ENCODE measurements at places on chromosomes 5 and 9.
A peak's percentile ranks its signal among the peaks of the same experiment; 100 is the strongest.

DNA sequence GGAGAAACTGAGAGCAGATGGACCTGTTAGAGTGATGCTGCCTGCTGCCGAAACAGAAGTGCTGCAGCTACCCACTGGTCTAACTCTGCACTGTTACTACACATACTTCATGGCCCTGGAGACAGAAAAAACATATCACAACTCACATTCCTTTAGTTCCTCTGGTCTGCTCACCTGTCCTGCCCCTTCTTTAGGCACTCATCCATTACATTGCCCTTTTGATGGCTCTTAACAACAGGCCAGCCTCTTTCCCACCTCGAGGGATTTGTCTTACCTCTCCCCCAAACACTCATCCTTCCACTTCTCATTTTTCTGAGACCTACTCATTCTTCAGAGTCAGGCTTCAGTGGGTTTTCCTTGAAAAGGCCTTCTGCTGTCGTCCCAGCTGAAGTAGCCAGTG, 49.2 kb downstream of the KCTD16 start:
- H3K36me3 ChIP-seq, result no peaks in the 10 kb centered on the region
- H3K4me3 ChIP-seq, result no peak overlapping the region
- ATAC-seq, result no peak
- peaks cover 4% of the 10 kb centered on the region for H3K4me1 ChIP-seq
- H3K27me3 ChIP-seq, result peaks cover 9% of the 10 kb centered on the region

DNA sequence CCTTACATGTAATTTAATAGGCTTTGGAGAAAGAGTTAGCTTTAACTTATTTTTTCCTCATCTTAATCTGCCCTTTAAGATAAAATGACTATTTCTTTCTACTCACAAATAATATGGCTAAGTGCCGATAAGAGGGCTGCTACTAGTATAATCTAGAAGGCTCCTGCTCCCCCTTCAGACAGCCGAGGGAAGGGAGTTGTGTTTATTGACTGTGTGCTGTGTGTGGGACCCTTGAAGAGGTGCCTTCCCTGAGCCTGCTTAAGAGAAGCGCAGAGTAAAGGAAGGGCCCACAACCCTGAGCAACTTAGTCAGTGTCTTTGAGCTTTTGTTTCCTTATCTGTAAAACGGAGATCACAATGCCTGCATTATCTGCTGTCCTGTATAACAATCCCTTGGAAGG, 28.1 kb upstream of the CKMT2 start:
- peaks cover 6% of the 10 kb centered on the region for H3K4me1 ChIP-seq
- ATAC-seq, result no peak
- no peaks in the 10 kb centered on the region for H3K27me3 ChIP-seq
- peak overlapping the region; percentile 37 for H3K27ac ChIP-seq

- H3K4me3 ChIP-seq, result no peak overlapping the region
- no peak for ATAC-seq
- no peaks in the 10 kb centered on the region for H3K36me3 ChIP-seq
- no peak overlapping the region for H3K27ac ChIP-seq
Measured at GRCh38 chr9:25700430-25700829, 22.2 kb upstream of the TUSC1 start.

GRCh38 chr9:35487081-35487480, 2.8 kb upstream of the RUSC2 start:
- no peak for ATAC-seq
- peaks cover 8% of the 10 kb centered on the region for H3K4me1 ChIP-seq
- H3K27ac ChIP-seq, result no peak overlapping the region
- peaks cover 15% of the 10 kb centered on the region for H3K27me3 ChIP-seq

DNA sequence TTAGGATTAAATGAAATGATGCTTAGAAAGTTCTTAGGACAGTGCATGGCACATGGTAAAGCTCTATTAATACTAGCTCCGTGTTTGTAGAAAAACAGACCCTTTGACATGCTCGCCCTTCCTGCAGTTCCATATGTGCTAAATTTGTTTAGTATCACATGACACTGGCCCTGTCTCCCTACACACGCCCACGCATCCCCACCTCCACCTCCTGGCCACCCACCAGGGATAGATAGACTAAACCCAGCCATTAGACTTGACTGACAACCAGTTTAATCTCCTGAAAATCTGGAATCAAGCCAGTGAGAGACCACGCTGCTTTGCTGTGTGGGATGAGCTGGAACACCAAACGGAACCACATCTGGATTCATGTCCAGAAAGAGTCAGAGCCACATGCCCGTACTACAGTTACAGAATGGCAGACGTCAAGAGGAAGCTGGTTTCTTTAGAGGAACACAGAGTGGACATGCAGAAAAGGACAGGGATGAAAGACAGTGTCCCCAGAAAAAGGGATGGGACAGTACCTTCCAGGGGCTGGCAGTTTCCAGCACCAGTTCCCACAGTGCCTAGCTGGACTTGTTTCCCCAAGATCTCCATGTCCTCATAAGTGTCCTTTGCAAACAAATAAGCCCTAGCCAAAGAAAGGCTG, 186.1 kb downstream of the PDZD2 start:
- no peak overlapping the region for H3K4me3 ChIP-seq
- H3K27ac ChIP-seq, result no peak overlapping the region
- H3K36me3 ChIP-seq, result no peaks in the 10 kb centered on the region
- no peaks in the 10 kb centered on the region for H3K4me1 ChIP-seq

GRCh38 chr5:129046151-129046550, 48.4 kb upstream of the ISOC1 start:
- H3K4me3 ChIP-seq, result no peak overlapping the region
- no peaks in the 10 kb centered on the region for H3K36me3 ChIP-seq
- H3K27ac ChIP-seq, result no peak overlapping the region
- peaks cover under 1% of the 10 kb centered on the region for H3K27me3 ChIP-seq
- H3K4me1 ChIP-seq, result no peaks in the 10 kb centered on the region

DNA sequence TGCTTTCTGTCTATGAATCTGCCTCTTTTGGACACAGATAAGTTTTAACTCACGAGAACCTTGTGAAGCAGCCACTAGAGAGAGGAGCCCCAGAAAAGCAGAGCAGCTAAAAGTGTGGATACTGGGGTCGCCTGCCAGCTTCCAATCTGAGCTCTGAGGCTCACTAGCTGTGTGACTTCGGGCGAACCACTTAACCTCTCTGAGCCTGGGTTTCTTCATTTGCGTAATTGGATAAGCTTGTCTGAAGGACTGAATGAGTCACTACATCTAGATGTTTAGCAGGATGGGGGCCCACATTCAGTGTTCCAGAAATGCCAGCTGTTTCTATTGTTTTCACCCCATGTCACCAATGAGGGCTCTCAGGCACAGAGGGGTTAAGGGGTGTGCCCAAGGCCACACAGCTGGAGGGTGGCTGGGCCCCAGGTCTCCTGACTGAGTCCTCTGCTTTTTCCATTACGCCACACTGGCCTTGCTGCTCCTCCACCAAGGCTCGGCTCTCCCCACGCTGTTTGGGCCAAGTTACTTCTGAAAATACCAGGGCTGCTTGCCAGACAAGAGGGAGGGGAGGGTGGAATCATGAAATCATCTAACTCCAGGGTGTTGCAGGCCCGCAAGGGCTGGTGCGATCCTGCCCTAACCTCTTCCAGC, 36.2 kb downstream of the SH3PXD2B start:
- ATAC-seq, result no peak
- H3K27me3 ChIP-seq, result peaks cover 12% of the 10 kb centered on the region
- no peaks in the 10 kb centered on the region for H3K36me3 ChIP-seq
- no peak overlapping the region for H3K4me3 ChIP-seq
- H3K27ac ChIP-seq, result no peak overlapping the region

- H3K4me1 ChIP-seq, result no peaks in the 10 kb centered on the region
- no peak overlapping the region for H3K27ac ChIP-seq
- H3K4me3 ChIP-seq, result no peak overlapping the region
- no peak for ATAC-seq
- no peaks in the 10 kb centered on the region for H3K27me3 ChIP-seq
- H3K36me3 ChIP-seq, result no peaks in the 10 kb centered on the region
Measured at GRCh38 chr9:34143116-34143515, 16.6 kb upstream of the DCAF12 start.

- no peaks in the 10 kb centered on the region for H3K27me3 ChIP-seq
- H3K36me3 ChIP-seq, result no peaks in the 10 kb centered on the region
- H3K27ac ChIP-seq, result no peak overlapping the region
- no peak overlapping the region for H3K4me3 ChIP-seq
- H3K4me1 ChIP-seq, result no peaks in the 10 kb centered on the region
- ATAC-seq, result no peak
Measured at GRCh38 chr5:8894031-8894430, 651.8 kb downstream of the SEMA5A start.

- ATAC-seq, result no peak
- H3K4me3 ChIP-seq, result peak overlapping the region; percentile 61
- no peaks in the 10 kb centered on the region for H3K27me3 ChIP-seq
Measured at GRCh38 chr5:132471151-132471907, 19.2 kb downstream of the IRF1 start.

DNA sequence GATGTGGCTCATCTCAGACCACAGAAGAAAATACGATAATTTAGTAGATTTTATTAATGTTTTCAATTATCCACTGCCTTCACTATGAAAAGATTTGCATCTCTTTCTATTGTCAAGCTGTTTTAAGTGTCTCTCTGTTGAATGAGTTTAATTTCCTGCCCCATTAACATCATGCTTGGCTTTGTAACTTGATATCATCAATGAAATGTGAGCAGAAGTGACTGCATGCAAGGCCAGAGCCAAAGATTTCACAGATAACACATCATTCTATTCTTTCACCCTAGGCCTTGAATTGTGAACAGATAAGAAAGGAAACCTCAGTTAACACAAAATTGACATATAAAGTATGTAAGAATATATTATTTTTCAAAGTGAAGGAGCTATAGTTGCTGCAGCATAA, 986.4 kb upstream of the CDH18 start:
- H3K4me3 ChIP-seq, result no peak overlapping the region
- H3K4me1 ChIP-seq, result no peaks in the 10 kb centered on the region
- no peak for ATAC-seq
- H3K27me3 ChIP-seq, result no peaks in the 10 kb centered on the region

DNA sequence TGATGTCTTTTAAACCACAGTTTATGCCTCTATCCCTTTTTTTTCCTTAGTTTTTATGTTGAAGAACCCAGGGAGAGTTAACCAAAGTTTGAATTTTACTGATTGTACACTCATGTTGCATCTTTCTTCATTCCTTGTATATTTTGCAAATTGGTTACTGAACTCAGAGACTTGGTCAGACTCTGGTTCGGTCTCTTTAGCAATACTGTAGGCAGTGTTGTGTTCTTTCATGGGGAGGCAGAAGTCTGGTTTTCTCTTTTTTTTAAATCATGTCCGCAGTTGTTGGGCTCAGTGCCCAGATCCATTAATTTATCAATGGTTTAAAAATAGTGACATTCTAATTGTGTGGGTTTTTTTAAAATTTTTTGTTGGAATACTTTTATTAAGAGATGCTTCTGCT, 23.4 kb downstream of the UBE2R2 start:
- peaks cover 21% of the 10 kb centered on the region for H3K4me1 ChIP-seq
- H3K27ac ChIP-seq, result peak overlapping the region; percentile 48
- peaks cover 62% of the 10 kb centered on the region for H3K36me3 ChIP-seq
- H3K4me3 ChIP-seq, result no peak overlapping the region
- no peaks in the 10 kb centered on the region for H3K27me3 ChIP-seq
- ATAC-seq, result no peak

DNA sequence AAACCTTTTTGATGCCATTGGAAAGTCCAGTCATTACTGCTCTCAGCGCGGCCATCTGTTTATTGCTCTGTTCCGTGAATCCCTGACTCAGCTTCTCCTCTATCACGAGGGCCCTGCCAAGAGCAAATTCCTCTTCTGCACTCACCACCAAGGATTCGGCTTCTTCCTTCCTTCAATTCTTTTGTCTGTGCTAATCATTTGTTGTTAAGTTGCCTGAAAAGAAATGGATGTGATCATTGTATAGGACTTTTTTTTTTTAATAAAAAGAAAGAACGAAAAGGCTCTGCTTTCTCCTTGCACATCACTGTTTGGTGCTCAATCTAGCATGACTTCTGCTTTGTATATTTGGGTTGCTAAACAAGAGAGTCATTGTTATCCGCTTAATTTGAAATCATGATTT, 128.7 kb upstream of the PIK3R1 start:
- H3K27ac ChIP-seq, result no peak overlapping the region
- ATAC-seq, result no peak
- H3K4me1 ChIP-seq, result no peaks in the 10 kb centered on the region
- no peak overlapping the region for H3K4me3 ChIP-seq
- peaks cover 12% of the 10 kb centered on the region for H3K27me3 ChIP-seq

DNA sequence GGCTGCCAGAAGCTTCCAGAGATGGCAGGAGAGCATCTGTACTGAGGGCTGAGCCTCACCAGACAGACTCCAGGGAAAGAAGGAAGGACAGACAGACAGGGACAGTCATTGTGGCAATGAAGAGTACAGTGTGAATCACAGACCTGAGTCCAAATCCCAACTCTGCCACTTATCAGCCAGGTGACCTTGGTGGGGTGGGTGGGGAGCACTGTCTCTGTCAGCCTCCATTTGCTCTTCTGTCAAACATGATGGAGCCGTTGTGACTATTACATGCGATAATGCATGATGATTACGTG, 85.9 kb upstream of the FSTL4 start:
- H3K4me3 ChIP-seq, result no peak overlapping the region
- no peak overlapping the region for H3K27ac ChIP-seq
- peaks cover 6% of the 10 kb centered on the region for H3K4me1 ChIP-seq
- peaks cover 15% of the 10 kb centered on the region for H3K27me3 ChIP-seq

DNA sequence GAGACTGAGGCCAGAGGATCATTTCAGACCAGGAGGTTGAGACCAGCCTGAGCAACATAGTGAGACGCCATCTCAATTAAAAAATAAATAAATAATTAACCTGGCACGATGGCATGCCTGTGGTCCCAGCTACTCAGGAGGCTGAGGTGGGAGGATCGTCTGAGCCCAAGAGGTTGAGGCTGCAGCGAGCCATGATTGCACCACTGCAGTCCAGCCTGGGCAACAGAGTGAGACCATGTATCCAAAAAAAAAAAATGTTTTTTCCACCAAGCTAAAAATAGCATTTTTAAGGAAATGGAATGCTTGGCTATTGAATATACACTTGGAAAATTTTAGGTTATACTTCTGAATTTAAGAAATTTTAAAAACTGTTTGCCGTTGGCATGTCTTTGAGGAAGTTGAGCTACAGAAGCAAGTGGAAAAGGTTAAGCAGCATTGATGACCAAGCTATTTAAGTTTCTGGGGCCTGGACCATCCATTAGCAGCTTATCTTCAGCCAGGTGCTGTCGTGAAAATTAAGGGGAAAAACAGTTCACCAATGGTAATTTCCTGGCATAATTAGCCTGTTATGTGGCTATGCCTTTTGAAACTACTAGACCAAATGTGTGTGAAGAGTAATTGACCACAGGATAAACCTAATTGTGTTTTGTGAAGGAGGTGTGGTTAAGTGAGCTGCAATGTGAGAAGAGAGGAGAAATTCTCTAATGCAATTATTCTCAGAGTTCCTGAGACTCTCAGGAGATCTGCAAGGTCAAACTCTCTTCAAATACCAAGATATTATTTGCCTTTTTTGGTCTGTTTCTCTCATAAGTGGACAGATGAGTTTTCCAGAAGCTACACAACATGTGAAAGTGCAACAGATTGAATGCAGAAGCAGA, 21.0 kb downstream of the F2R start:
- no peaks in the 10 kb centered on the region for H3K36me3 ChIP-seq
- H3K27me3 ChIP-seq, result no peaks in the 10 kb centered on the region
- H3K4me3 ChIP-seq, result peak overlapping the region; percentile 32
- ATAC-seq, result no peak

- H3K4me3 ChIP-seq, result no peak overlapping the region
- ATAC-seq, result no peak
- H3K4me1 ChIP-seq, result no peaks in the 10 kb centered on the region
Measured at GRCh38 chr9:92171822-92172221, 56.6 kb upstream of the SPTLC1 start.

Measured in activated T-helper 17 cell treated with anti-CD3 and anti-CD28 coated beads, Interleukin-2, amount 50 U/mL, for 72 hours (primary cell).